Activated CD8-positive, alpha-beta memory T cell treated with anti-CD3 and anti-CD28 coated beads, Interleukin-2, amount 50 U/mL, for 4 hours (primary cell): ENCODE measurements at places on chromosomes 12 and 14.

DNA sequence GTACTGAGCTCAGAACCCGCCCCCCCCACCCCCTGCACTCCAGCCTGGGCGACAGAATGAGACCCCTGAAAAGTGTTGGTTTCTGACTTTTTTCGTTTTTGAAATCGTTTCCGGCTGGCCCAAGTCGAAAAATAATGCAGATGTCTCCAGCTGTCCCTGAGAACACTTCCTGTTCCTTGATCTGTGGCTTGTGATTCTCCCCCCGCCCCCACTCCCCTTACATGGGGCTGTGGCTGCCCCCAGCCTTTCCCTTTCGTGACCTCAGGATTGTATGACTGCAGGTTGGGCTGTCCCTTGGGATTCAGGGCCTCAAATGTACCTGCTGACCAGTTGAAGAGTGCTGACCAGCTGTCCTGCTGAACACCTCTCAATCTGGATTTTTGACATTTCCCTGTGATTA lies 34.1 kb downstream of the NOC4L start:
- DNase-seq, result no peak

GRCh38 chr14:76090616-76091391 lies 60.9 kb upstream of the GPATCH2L start:
- no peak for DNase-seq

- DNase-seq, result no peak
Measured at GRCh38 chr12:46304070-46304469, 35.2 kb upstream of the SLC38A1 start.

GRCh38 chr14:33511851-33512640 lies 438.8 kb downstream of the EGLN3 start:
- DNase-seq, result no peak

GRCh38 chr12:6231359-6232268 lies 31.4 kb downstream of the CD9 start:
- DNase-seq, result no peak

DNA sequence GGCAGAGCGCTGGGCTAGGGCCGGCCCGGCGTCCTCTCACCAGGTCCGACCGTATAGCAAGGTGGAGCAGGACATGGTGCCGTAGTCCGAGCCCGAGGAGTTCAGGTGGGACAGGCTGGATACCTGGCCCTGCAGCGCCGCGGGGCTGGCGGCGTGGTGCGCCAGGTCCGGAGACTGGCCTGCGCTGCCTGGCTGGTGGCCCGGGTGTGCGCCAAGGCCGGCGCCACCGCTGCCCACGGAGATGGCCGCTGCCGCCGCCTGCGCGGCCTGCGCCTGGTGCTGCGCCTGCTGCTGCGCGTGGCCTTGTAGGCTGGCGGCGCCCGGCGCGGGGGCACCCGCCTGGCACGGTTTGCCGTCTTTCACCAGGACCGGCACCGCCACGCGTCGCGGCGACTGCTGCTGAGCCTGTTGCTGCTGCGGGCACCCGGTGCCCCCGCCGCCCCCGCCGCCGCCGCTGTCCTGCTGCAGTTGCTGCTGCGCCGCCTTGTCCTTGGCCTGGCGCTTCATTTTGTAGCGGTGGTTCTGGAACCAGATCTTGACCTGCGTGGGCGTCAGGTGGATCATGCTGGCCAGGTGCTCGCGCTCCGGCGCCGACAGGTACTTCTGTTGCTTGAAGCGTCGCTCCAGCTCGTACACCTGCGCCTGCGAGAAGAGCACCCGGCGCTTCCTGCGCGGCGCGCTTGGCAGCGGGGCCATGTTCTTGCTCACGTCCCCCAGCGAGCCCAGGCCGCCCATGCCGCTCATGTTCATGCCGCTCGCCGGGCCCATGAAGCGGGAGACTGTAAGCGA lies 2.6 kb downstream of the NKX2-1 start:
- DNase-seq, result no peak

DNA sequence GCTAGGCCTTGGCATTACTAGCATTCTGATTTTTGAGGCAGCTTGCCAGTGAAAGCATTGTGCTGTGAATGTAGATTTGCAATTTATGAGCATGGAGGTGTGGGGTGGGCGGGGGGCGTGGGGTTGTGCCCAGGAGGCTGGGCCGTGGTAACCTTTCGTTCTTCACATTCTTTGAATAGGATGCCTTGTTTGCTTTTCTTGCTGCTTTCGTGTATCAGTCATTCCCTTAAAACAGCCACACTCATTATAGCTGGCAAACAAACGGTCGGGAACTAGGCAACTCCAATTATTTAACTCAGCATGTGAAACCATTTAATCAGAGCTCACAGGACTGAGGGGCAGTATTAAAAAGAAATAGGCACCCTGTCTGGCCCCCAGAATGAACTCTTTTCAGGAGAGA lies 115.9 kb upstream of the PELI2 start:
- no peak for DNase-seq

DNA sequence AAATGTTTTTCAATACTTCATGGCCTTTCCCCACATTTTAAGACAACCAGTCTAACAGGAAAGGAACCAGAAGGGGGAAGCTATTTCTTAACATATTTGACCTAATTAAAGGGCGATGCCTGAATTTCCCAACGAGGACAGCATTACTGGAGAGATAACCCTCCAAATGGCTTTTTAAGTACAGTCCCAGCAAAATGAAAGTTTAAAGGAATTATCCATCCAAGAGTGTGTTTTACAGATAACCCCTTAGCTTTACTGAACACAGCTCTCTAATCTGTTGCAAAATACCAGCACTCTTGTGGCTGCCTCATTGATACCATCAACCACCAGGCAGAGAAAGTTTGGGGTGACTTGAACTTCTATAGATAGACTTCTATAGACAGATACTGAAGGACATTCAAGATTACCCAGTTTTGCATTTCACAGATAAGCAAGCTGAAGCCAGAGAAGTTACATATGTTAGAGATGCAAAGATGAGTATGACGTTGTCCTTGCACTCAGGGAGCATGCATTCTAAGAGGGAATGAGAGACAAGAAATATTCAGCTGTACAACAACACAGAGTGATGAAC lies 41.3 kb upstream of the DUSP6 start:
- DNase-seq, result no peak

GRCh38 chr14:101467181-101467926 lies 93.9 kb upstream of the DIO3 start:
- DNase-seq, result no peak

DNA sequence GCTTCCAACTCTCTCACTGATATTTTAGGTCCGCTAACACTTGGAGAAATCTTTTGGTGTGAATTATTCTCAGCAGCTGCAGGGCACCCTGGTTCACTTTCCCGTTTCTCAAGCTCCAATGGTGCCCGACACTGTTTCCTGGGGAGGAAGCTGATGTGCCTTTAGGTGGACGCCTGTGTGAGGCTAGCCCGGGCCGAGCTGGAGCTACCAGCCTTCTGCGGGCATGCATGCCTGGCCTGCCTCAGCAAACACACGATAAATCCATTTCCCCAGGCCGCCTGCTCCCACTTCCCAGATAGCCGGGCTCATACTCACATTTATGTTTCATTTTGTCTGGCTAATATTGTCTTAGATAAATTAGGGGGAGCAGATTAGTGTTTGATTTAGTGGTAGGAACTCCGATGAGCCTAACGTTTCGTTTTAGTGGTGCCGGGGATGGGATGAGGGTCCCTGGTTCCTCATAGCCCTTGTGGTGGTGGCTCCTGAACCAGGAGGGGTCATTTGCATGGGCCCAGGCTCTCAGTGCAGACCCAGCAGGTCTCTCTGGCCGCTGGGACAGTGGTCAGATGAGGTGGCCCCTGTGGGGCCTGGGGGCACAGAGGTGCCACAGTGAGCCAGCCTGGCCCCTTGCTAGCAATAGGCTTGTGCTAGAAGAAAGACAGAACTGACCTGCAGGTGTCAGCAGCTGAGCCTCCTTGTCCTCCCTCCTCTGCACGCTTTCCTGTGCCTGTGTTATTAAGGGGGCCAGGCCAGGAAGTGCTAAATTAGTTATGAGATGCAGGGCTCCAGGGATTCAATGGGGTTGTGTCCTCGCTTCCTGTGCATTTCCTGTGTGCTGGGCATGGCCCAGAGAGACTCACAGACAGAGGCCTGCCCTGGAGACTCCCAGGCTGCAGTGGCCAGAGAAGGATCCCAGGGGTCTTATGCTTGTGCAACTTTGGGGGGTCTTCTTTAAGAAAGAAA lies 88.3 kb downstream of the KIF26A start:
- no peak for DNase-seq

DNA sequence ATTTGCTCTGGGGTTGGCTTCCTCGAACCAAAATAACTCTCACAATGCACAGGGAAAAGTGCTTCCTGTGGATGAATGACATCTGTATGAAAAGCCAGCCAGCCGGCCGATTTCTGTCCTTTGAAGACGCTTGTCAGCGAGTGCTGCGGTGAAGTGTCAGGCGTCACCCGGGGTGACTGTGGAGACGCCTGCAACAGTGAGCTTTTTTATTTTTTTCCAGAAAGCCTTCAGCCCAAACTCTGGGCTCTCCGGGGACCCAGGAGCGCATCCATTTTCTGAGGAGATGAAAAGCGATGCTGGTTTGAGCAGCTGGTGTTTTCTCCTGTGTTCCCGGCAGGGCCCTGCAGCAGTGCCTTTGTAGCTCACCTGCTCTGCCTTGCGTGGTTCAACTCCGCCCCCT lies 147.9 kb upstream of the MYL2 start:
- DNase-seq, result peak; percentile 28

DNA sequence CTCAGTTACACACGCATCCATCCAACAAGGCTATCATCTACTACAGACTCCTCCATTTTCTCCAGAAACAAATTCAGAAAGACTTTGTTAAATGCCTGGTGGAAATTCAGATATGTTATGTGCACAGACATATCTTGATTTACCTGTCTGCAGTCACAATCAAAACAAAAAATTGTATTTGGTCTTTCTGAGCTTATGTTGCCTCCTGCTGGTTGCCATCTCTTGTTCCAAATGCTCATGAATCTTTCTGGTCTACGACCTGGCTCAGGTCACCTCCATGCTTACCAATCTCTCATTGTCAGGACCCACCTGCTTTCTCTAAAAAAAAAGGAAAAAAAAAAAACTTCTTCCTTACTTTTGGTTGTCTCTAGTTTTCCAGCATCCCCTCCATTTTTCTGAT lies 169.2 kb upstream of the PLXNC1 start:
- DNase-seq, result no peak

- DNase-seq, result peak; percentile 19
Measured at GRCh38 chr12:130013771-130014484, 110.1 kb upstream of the TMEM132D start.

- DNase-seq, result no peak
Measured at GRCh38 chr12:24416423-24417109, 467.1 kb upstream of the SOX5 start.

DNA sequence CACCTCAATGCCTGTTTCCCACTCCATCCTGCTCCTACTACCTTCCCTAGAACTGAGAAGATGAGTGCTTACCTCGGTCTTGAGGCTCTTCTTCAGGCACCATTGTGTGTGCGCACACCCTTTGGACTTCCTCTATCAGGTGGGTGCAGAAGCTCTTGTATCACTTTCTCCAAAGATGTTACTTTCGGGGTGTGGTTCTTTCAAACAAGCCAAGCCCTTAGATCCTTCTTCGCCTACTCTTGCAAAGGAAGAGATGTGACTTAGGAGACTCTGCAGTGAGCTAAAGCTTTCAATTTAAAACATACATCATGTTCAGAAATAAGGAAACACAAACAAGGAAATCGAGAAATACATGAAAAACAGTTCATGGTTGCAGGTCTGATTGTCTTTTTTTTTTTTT lies at the start of gene CLEC4C:
Gene CLEC4C (minus strand): TSS at position 130 of the 400 bp plus-strand sequence. CDS start 27 bp downstream, at position 103.
- DNase-seq, result no peak

- DNase-seq, result no peak
Measured at GRCh38 chr12:115660211-115660805, 617.2 kb downstream of the MED13L start.

DNA sequence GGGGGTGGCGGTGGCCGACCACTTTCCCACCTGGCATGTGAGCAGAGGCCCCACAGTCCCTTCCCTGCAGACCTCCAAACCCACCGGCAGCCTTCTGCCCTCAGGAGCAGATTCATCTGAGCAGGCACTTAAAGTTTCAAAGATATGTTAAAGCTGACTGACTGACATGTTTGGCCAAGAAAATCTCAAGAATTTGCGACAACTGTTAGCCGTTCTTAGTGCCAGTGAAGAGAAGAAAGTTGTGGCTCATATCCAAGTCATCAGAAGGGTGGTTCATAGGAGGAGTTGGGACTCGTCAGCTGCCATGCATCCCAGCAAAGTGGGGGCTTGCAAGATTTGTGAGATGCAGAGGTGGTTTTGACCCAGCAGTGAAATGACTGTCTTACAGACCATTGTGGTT lies 27.2 kb downstream of the ELK3 start:
- no peak for DNase-seq

DNA sequence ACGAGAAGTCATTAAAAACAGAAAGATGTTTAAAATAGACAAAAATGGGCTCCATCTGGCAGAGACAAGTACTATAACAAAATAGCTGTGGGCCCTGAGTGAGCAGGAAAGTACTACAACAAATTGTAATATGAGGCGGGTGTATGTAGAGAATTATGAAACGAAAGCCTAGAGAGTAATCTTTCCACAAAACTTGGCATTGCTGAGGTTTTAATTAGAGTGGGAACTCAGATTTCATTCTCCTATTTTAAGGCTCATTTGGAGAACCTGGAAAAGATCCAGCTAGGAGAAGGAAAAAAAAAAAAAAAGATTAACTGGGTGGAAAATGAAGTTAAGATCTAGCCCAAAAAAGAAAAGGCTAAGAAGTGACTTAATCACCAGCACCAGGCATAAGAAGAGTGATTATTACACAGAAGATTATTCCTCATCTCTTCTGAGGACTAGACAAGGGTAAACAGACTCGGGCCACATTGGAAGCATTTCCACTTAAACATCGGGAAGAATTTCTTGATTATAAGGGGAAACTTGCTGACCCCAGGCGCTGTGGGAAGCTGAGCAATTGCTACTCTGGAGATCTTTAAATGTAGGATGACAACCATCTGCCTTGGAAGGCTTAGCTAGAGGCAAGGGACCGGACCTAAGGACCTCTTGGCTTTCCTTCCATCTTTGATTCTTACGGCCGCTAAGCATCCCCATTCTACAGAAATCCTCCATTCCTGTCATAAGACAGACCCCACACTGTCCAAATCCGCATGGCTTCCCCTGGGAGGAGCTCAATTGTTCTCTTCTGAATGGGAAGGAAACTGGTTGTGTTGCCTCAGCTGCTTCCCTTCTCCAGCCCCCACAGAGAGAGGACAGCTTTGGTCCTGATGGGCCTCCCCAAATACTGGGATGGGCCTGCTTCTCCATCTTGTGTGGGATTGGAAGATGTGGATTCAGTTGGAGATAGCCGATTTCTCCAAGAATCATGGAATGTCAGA lies 40.6 kb downstream of the IGF1 start:
- no peak for DNase-seq

DNA sequence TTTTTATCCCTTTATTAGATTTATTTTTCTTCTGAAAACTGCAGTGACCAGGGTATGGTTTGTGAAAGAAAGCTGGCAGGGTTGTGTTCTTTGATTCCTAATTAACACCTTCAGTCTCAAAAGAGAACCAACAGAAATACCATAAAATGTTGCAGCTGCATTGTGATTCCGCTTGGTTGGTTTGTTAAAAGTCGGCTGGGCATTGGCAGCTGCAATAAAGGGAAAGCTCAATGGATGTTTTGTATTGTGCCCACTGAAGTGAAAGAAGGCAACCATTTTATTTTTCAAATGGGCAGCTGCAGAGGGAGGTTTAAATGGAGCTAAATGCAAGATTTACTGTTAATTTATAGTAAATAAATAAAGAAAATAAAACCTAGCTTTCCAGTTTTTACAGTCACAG lies 16.7 kb downstream of the LGR5 start:
- DNase-seq, result no peak

GRCh38 chr14:103628684-103629502 lies at the start of gene KLC1:
Gene KLC1 (plus strand): TSS chr14:103629211. CDS start chr14:103654565, 25,354 bp downstream.
- peak; percentile 86 for DNase-seq

- no peak for DNase-seq
Measured at GRCh38 chr14:53545217-53545616, 392.1 kb upstream of the DDHD1 start.
